ENCODE measurements at places on chromosomes 13 and 19.

GRCh38 chr13:98214008-98214643 is 37.1 kb upstream of the RNF113B start:
- no peak for DNase-seq

- no peak for DNase-seq
Observed at GRCh38 chr19:19554074-19555023, 16.3 kb downstream of the CILP2 start.

- no peak for DNase-seq
Observed at GRCh38 chr13:50370303-50370950, 355.2 kb downstream of the KCNRG start.

DNA sequence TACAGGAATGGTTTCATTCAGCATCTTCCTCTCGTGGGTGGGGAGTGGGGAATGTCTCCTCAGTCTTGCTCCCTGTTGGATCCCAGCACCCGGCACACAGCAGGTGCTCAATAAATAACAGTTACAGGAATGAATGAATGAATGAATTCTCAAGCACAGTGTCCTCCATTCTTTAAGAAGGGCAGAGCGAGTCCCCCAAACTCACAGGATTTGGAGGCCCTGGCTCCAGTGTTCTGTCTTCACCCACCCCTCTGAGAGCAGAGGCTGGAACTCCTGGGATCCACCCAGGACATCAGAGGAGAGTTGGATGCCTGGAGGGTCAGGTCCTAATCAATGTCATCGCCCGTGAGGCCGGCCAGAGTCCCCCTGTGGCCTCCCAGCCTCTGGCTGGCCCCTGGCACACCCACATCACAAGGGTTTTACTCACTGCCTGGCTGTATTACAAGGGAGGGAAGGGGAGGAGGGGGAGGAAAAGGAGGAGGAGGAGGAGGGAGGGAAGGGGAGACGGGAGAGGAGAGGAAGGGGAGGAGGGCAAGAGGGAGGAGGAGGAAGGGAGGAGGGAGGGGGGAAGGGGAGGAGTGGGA is 8.7 kb upstream of the CREB3L3 start:
- DNase-seq = peak; percentile 62

DNA sequence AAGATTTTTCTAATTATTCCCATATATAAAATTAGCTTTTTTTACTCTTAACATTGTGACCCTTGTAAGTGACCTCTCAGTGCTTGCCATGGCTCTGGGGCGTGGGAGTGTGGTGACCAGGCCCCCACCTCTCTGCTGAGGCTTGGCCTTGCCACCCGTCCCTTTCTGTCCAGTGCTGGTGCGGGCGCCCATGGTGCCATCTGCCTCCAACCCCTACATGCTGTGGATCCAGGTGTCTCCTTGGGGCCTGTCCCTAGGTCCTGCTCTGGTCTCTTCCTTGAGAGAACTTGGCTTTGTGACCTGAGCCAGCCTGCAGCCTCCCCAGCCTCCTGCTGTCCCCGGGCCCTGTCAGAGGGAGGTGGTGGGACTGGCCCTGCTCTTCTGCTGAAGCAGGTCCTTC is 27.4 kb downstream of the TFDP1 start:
- DNase-seq = no peak

DNA sequence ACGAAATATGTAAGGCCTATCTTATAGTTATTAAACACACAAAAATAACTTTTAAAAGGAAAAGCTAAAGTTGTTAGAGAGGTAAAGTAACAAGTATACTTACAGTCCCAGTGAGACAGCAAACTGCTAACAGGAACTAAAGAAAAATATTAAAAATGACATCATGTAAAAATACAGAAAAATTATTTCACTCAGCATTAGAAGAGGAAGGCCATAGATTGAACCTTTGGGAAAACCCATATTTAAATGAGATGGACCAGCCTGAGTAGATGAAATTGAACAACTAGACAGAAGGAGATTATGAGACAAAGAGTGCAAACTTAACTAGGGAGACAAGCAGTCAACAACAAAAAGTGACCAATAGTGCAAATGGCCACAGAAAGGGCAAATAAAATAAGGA is 49.4 kb downstream of the LNX2 start:
- no peak for DNase-seq

GRCh38 chr13:33994198-33994597 is 176.2 kb downstream of the RFC3 start:
- no peak for DNase-seq

DNA sequence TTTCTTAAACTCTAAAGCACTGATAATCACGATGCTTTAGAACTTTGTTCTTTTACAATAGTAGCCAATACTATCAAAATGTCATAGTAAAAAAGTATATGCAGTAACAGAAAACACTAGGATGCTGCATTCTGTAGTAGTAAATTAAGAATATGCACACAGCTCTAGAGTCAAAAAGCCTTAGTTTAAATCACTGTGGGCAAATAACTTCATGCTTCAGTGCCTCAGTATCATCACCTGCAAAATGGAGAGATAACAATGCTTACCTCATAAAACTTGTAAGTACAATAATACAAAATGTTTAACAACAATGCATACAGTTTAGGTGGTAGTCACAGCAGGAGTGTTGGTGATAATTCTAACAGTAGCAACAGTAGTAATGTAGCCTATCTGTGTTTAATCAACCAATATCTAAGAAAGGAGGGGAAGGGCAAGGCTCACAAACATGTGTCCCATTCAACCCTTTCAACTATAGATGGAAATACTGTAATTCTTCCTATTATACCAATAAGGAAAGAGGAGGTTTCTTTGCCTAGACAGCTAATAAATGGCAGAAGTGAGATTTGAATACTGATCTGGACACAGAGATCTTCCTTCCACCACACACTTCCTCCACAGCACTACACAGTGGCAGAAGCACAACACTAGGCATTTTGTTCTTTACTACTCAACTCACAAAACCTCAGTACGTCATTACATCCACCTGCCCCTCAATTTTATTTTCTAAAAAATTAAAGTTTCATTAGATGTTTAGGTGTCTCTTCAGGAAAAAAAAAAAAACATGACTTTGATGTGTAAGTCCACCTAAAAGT is 4.6 kb downstream of the RBM26 start:
- no peak for DNase-seq

DNA sequence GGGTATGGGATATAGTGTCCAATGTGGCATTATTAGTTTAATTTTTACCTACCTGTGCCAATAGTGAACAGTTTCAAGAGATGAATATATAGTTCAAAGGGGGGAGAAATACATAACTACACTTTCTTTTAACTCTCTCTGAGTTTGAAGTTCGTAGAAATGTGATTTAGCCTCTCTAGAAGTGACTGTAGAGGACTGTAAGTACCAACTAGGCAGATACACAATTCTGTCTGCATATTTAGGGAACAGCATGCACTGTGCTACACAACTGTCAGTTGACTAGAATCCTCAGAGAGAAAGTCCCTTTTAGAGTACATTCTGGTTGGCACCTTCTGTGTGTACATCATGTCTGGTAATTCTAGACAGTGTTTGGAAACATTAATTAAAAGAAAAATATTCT is 17.5 kb upstream of the ZNF90 start:
- DNase-seq = no peak

- no peak for DNase-seq
Observed at GRCh38 chr19:44749292-44749691, 784 bp downstream of the BCL3 start.

GRCh38 chr19:980133-980998 is 3.8 kb upstream of the WDR18 start:
- DNase-seq = peak; percentile 40

GRCh38 chr13:58999851-59000250 is 1163.9 kb downstream of the DIAPH3 start:
- DNase-seq = no peak

GRCh38 chr13:39855236-39855635 is 199.8 kb downstream of the COG6 start:
- no peak for DNase-seq

Data from mucosa of gallbladder (tissue), 1 donor.